Activated CD4-positive, alpha-beta T cell treated with anti-CD3 and anti-CD28 coated beads for 4 hours (primary cell): ENCODE measurements at places on chromosomes 2 and 18.

GRCh38 chr2:120904379-120904778 lies 168.7 kb downstream of the GLI2 start:
- DNase-seq, result no peak

DNA sequence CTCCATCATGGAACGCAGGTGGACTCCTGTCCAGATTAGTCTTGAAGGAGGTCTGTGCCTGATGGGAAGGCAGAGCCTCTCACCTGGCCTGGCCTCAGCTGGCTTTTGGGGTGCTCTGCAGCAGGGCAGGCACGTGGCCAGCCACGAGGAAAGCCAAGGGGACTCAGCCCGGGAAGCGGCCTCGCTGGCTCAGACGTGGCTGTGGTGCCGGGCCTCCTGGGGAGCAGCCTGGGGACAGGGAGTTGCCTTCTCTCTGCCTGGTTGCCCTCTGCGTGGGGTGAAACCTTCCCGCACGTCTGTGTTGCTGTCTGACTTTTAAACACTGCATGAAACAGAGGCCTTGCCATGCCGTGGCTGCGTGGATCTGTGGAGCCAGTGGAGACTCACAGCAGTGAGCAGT lies 45.0 kb downstream of the RTP5 start:
- DNase-seq, result no peak

DNA sequence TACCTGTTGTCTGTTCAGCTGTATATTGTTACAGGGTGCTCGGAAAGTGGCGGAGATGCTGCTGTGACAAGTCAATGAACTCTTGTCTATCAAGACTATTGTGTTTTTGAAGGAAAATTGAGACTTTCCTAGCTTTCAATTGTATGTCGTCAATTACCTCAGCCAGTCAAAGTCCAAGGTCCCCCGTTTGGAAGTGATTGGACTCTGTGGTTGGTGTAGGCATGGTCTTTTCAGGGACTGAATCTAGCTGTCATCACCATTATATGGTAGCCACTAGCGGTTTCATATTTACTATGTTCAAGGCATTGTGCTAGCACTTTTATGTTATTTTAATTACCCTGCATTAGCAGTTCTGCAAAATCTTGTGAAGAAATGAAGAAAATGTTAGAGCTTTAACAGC lies 54.9 kb downstream of the XRCC5 start:
- DNase-seq, result no peak

- no peak for DNase-seq
Observed at GRCh38 chr2:125643585-125643984, 1012.4 kb upstream of the GYPC start.

GRCh38 chr18:7750966-7751365 lies 183.8 kb downstream of the PTPRM start:
- DNase-seq, result no peak

GRCh38 chr2:168964251-168964807 lies 63.2 kb downstream of the G6PC2 start:
- no peak for DNase-seq

DNA sequence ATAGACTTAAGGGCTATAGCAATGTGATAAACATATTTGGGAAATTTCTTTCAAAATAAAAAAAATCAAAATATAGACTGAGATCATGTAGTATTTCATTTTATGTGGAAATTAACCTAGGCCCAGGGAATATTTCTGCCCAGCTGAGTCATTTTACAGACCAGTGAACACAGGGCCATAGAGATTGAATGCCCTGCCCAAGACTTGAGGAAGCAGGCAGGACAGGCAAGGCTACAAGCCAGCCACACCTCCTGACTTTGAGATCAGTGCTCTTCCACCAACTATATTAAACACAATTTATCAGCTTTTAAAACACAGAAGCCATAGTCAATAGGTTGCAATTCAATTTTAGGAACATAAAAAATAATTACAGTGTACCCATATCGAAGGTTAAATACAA lies 12.9 kb downstream of the CCDC148 start:
- no peak for DNase-seq

GRCh38 chr18:61635901-61636528 lies 256.8 kb downstream of the RNF152 start:
- DNase-seq, result peak; percentile 14

DNA sequence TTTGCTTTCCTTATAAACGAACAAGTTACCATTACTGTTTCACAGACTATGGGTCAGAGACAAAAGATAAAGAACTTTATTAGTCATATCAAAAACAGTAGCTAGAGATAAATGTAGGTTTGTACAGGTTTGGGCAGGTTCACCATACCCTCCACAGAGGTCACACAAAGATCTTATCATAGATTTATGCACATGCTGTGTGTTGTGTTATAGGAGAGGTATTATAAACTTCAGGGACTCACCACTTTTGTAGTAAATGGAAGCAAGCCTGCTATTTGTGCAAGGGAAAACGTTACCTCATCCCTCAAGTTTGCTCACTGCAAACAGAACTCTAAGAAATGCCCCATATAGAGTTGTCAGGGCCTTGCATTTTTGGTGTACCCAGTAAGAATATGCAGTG lies 584.5 kb upstream of the LRRTM1 start:
- no peak for DNase-seq

GRCh38 chr18:79902640-79903039 lies 48.8 kb downstream of the SLC66A2 start:
- DNase-seq, result no peak

DNA sequence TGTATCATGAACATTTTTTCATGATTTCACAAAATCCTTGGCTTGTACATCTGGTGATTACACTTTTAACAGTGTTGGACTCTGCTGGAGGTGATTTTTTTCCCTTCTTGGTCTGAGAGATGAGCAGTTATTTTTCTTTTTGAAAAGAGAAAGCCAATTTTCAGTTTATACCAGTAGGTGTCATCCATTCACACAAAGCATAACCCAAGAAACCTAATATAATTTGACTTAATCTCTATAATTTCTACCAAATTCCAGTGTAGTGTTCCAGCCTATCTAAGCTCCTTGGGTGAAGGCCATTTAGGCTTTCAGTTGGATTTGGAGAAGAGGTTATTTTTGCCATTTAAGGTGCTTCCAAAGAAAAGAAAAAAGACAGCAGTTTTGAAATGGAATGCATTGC lies 7.7 kb upstream of the ICOS start:
- DNase-seq, result no peak

DNA sequence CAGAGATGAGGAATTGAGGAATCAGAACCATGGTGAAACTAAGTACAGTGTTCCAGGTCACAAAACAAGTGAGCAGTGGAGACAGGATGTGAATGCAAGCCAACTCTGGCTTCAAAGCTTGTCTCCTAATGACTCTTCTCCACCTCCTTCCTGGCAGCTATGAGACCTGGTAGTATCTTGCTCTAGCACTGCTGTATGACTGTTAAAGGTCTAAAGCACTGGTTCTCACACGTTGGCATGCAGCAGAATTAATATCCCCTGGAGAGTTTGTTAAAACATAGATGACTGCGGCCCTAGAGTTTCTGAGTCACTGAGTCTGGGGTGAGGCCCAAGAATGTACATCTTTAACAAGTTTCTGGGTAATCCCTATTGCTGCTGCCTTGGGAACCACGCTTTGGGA lies 63.3 kb downstream of the SUCLG1 start:
- DNase-seq, result no peak

DNA sequence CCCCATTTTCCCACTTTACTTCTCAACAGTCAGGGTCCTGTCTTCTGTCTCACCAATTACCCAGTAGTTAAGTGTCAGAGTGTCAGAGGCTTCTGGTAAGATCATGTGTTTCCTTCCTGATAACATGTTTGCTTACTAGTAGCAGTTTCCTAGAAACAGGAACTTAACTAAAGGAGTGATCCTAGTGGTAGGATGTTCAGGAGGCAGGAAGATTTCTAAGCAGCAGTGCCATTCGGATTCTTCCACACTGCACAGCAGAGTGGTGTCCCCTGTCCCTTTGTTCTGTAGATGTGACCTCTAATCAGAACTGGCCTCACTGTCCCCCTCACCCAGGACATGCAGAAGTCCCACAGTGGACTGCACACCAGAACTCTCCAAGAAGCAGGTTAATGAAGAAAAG lies 221.8 kb upstream of the OSR1 start:
- DNase-seq, result no peak

GRCh38 chr2:16625201-16625729 lies 40.4 kb downstream of the CYRIA start:
- DNase-seq, result no peak
